Ovary (tissue), 10 donors: ENCODE measurements at places on chromosomes 16 and 17.
A peak's percentile ranks its signal among the peaks of the same experiment; 100 is the strongest.

- no peaks in the 10 kb centered on the region for H3K36me3 ChIP-seq
- H3K4me3 ChIP-seq, result no peak overlapping the region
- H3K27me3 ChIP-seq, result no peaks in the 10 kb centered on the region
- H3K4me1 ChIP-seq, result peaks cover 27% of the 10 kb centered on the region
- peak; percentile 92 for DNase-seq
- H3K27ac ChIP-seq, result peak overlapping the region; percentile 83
These were observed 128.0 kb upstream of the PLCG2 start for GRCh38 chr16:81650982-81651562.

DNA sequence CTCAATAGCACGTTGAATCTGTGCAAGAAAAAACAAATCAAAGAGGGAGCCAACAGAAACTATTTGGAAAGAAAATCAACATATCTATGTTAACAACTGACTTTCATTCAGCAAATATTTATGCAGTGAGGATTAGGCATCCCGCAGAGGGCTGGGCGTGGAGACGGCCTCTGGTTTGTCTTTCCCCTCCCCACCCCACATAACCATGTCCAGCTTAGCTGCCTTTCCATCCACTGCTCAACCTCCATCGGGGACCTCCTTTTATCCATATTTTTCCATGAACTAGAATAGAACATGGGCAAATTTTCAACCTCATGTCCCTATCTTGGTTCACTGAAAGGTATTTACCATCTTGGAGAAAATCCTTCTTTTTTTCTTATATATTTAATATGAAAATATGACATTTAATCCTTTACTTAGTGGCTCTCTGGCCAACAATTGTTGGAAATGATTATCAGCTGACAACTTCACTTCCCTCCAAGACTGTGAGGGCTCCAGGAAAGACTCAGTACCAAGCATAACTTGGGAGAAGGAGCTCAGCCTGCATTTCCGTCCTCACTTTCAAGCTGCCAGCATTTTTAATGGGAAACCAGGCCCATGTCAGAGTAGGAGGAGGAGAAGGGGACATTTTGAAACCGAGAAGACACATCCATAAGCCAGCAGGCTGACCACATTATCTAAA, 462.6 kb upstream of the MAF start:
- H3K36me3 ChIP-seq, result no peaks in the 10 kb centered on the region
- H3K27ac ChIP-seq, result no peak overlapping the region
- no peak for DNase-seq
- H3K27me3 ChIP-seq, result no peaks in the 10 kb centered on the region

- peak; percentile 51 for DNase-seq
- H3K27me3 ChIP-seq, result no peaks in the 10 kb centered on the region
- H3K36me3 ChIP-seq, result no peaks in the 10 kb centered on the region
- H3K27ac ChIP-seq, result no peak overlapping the region
- H3K4me3 ChIP-seq, result no peak overlapping the region
These were observed 34.7 kb downstream of the ADCY9 start for GRCh38 chr16:4081521-4082021.

DNA sequence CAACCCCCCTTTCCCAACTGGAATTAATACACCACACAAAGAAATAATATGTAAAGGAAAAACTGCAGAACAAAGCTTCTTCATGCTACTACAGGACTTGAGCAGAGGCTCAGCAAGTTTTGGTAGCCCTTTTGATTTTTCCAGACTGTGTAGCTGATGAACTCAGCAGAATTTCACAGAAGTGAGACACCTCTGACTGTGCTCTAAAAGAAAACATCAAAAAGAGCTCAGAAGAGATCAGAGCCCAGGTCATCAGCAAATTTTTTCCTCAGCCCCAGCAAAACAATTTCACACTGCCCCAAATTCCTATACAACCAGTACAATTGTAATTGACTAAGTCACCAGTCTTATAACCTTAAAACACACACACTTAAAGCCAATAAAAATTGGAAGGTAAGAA, 38.0 kb downstream of the TTC19 start:
- no peaks in the 10 kb centered on the region for H3K36me3 ChIP-seq
- H3K27me3 ChIP-seq, result no peaks in the 10 kb centered on the region
- no peak for DNase-seq
- no peak overlapping the region for H3K4me3 ChIP-seq
- H3K27ac ChIP-seq, result no peak overlapping the region

DNA sequence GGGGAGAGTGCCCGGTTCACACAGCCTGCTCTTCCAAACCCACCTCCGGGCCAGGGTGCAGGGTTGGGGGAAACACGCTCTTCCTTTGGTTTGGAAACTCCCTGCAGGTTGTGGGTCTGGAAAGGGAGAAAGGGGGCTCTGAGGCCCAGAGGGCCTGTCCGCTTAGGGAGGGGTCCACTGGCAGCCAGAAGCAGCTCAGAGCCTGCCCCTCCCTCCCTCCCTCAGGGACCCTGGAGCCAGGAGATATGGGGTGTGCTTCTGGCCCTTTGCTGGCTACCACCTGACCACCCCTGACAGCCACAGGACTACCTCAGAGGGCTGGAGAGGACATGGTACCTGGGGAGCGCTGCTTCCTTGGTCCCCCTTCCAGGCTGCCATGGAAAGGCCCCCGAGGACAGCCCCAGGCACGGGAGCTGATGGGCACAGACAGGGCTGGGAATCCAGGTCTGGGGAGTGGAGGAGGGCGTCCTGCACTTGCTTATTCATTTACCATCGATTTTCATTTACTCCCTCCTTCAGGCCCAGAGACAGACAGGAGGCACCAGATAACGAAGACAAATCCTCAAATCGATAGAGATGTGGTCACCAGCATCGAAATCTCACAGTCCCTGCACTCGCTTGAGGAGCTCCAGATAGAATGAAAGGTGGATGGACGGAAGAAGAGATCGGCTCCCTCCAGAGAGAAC, 48.4 kb upstream of the DOC2B start:
- no peaks in the 10 kb centered on the region for H3K27me3 ChIP-seq
- H3K36me3 ChIP-seq, result no peaks in the 10 kb centered on the region
- DNase-seq, result peak; percentile 8
- H3K4me1 ChIP-seq, result no peaks in the 10 kb centered on the region
- no peak overlapping the region for H3K4me3 ChIP-seq

GRCh38 chr17:248337-249235, 67.1 kb upstream of the DOC2B start:
- no peak overlapping the region for H3K27ac ChIP-seq
- no peaks in the 10 kb centered on the region for H3K4me1 ChIP-seq
- no peaks in the 10 kb centered on the region for H3K36me3 ChIP-seq
- H3K4me3 ChIP-seq, result no peak overlapping the region
- H3K27me3 ChIP-seq, result no peaks in the 10 kb centered on the region

DNA sequence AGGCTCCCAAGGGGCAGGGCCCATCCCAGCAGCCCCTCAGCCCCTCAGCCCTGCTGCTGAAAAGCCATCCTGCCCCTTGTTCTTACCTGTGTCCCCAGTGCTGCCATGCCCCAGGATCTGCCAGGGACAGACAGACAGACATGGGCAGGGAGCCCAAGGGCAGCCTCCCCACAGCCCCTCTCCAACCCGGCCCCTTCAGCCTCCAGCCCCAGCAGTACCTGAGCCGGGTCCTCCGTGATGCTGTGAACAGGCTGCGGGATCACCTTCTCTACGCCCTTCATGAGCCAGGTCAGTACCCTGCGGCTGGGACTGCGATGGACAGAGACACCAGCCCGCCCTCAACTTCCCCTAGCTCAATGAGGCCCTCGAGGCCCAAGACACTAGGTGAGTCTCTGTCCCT, 8.2 kb downstream of the CNGB1 start:
- no peaks in the 10 kb centered on the region for H3K36me3 ChIP-seq
- H3K27ac ChIP-seq, result no peak overlapping the region
- no peak for DNase-seq

DNA sequence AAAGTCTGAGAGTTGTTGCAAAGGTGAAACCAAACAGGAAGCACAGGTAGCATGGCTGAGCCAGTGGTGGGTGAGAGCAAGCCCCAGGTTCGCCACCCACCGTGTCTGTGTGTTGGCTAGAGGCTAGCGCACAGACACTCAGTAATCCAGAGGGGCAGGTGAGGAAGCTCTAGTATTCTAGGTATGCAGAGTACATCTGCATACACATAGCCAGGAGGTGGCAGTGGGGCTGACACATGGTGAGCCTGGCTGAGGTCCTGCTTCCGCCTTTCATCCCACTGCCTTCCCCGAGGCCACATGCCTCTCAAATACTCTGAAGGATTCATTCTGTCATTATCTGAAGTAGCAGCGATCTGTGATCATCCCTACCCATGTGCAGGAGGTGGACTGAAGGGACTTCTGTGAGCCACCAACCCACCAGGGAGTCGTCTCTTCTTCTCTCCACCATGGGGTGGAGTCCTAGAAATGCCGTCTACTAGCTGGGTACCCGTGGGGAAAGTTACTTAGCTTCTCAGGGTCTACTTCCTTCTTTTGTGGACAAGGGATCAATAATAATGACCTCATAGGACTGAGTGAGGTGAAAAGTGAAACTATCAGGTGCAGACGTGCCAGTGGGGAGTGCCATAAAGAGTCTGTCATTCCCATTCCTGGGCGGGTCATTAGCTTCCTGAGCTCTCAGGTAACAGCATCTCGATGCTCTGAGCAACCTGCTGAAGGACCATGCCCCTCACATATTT, 36.0 kb upstream of the ICAM2 start:
- no peaks in the 10 kb centered on the region for H3K27me3 ChIP-seq
- DNase-seq, result no peak
- no peak overlapping the region for H3K27ac ChIP-seq
- H3K36me3 ChIP-seq, result no peaks in the 10 kb centered on the region
- no peaks in the 10 kb centered on the region for H3K4me1 ChIP-seq
- H3K4me3 ChIP-seq, result no peak overlapping the region

GRCh38 chr17:41620583-41621434, 3.6 kb downstream of the KRT17 start:
- H3K27me3 ChIP-seq, result no peaks in the 10 kb centered on the region
- H3K4me1 ChIP-seq, result peaks cover 2% of the 10 kb centered on the region
- H3K27ac ChIP-seq, result no peak overlapping the region
- DNase-seq, result no peak
- H3K4me3 ChIP-seq, result no peak overlapping the region
- H3K36me3 ChIP-seq, result no peaks in the 10 kb centered on the region

GRCh38 chr17:73749337-73749823, 105.1 kb upstream of the SDK2 start:
- H3K36me3 ChIP-seq, result no peaks in the 10 kb centered on the region
- DNase-seq, result no peak
- no peak overlapping the region for H3K27ac ChIP-seq
- H3K27me3 ChIP-seq, result no peaks in the 10 kb centered on the region
- H3K4me1 ChIP-seq, result no peaks in the 10 kb centered on the region

GRCh38 chr17:42131981-42132432, 9.4 kb downstream of the HSPB9 start:
- no peak overlapping the region for H3K4me3 ChIP-seq
- H3K27ac ChIP-seq, result no peak overlapping the region
- DNase-seq, result no peak
- H3K27me3 ChIP-seq, result no peaks in the 10 kb centered on the region
- peaks cover 12% of the 10 kb centered on the region for H3K4me1 ChIP-seq
- H3K36me3 ChIP-seq, result no peaks in the 10 kb centered on the region

GRCh38 chr17:66602659-66603384, 232.1 kb upstream of the CACNG5 start:
- H3K4me1 ChIP-seq, result no peaks in the 10 kb centered on the region
- DNase-seq, result no peak
- no peak overlapping the region for H3K27ac ChIP-seq
- H3K27me3 ChIP-seq, result no peaks in the 10 kb centered on the region

DNA sequence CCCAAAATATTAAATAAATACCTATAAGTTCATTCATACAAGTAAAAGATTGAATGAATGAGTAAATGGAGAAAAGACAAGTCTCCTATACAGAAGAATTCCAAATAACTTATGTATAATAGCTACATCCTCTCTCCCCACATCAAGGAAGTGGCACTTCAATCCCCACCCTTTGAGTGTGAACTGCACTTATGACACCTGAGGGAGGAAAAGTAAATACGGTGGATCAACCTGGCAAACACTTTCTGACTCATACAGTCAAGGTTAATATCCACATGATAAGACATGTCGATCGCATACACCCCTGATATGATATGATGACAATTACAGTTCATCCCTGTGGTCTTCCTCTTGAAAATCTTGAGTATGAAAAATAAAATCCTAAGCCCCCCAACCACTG, 18.0 kb downstream of the SLFN12L start:
- no peak for DNase-seq
- H3K4me1 ChIP-seq, result no peaks in the 10 kb centered on the region
- no peaks in the 10 kb centered on the region for H3K36me3 ChIP-seq
- no peak overlapping the region for H3K27ac ChIP-seq
- H3K27me3 ChIP-seq, result no peaks in the 10 kb centered on the region
- H3K4me3 ChIP-seq, result no peak overlapping the region

GRCh38 chr16:28865722-28866453, 2.2 kb downstream of the SH2B1 start:
- no peak for DNase-seq
- H3K27me3 ChIP-seq, result no peaks in the 10 kb centered on the region
- peaks cover 2% of the 10 kb centered on the region for H3K4me1 ChIP-seq
- H3K36me3 ChIP-seq, result no peaks in the 10 kb centered on the region
- H3K27ac ChIP-seq, result no peak overlapping the region

- no peaks in the 10 kb centered on the region for H3K36me3 ChIP-seq
- H3K27me3 ChIP-seq, result no peaks in the 10 kb centered on the region
- H3K27ac ChIP-seq, result peak overlapping the region; percentile 91
- no peak overlapping the region for H3K4me3 ChIP-seq
- peaks cover 11% of the 10 kb centered on the region for H3K4me1 ChIP-seq
These were observed 9.2 kb upstream of the TVP23A start for GRCh38 chr16:10827691-10828341.

GRCh38 chr17:41442739-41443138, 2.0 kb upstream of the KRT38 start:
- no peaks in the 10 kb centered on the region for H3K36me3 ChIP-seq
- no peaks in the 10 kb centered on the region for H3K27me3 ChIP-seq
- H3K4me3 ChIP-seq, result no peak overlapping the region

DNA sequence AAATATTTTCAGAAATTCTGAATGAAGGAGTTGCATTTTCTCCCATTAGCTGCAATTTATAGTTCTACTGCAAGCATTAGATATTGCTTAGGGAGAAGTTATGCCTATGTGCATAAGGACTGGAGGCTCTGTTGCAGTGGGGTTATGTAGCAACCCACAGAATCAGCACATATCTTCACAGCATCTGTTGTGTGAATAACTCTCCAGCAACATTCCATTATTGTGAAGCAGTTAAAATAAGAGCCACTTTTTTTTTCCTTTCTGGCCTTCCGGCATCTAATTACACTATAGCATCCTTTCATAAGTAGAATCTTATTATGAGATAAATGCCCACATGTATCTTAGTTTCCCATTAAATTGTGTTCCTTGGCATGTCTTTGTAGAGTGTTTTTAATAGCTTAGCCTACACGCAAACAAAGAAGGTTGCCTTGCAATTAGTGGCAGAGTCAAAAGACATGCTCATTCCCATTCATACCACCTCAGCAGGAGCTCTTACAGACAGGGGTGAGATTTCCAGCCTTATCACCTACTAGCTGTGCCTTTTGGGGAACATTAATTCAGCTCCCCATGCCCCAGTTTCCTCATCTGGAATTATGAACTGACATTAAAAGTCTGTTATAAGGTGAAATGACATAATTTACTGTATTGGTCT, 596.0 kb upstream of the GOT2 start:
- H3K36me3 ChIP-seq, result no peaks in the 10 kb centered on the region
- no peak for DNase-seq
- H3K27me3 ChIP-seq, result no peaks in the 10 kb centered on the region
- H3K4me3 ChIP-seq, result no peak overlapping the region
- H3K27ac ChIP-seq, result no peak overlapping the region

GRCh38 chr17:73343739-73344454, 32.1 kb upstream of the CDC42EP4 start:
- H3K4me1 ChIP-seq, result peaks cover 20% of the 10 kb centered on the region
- H3K4me3 ChIP-seq, result peak overlapping the region; percentile 7
- H3K36me3 ChIP-seq, result no peaks in the 10 kb centered on the region
- H3K27ac ChIP-seq, result peak overlapping the region; percentile 68
- no peaks in the 10 kb centered on the region for H3K27me3 ChIP-seq
- no peak for DNase-seq
